ENCODE measurements at places on chromosomes 5 and 9. TPM values are rescaled to one million over a fixed set of nuclear protein-coding genes. Genes with fewer than 3 reads are reported as not detected.

The SPINK6 gene
- not detected for total RNA-seq

The PCDHB4 gene
- under 0.01 TPM for total RNA-seq

The KIF24 gene
- 2.3 TPM for total RNA-seq

The ANKRD18A gene
- not detected for total RNA-seq

The NTRK2 gene
- under 0.01 TPM for total RNA-seq

The CDX1 gene
- not detected for total RNA-seq
